ENCODE measurements at places on chromosomes 6 and 20.

DNA sequence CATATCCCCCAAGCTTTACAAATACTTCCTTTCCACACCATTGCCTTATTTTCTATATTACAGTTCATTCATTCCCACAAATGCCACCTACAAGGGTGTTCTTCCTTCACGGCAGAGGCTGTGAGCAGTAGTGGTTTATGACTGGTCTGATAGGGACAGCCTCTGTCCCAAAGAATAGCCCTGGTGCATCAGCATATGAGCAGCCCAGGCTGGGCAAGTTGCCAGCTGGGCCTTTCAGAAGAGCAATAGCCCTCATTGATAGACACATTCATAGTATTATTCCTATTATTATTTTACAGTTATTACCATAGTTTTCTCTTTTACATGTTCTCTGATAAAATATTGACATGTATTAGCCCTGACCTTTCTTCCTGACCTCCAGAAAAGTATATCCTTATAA lies 149.9 kb downstream of the MMS22L start:
- DNase-seq: peak; percentile 5

DNA sequence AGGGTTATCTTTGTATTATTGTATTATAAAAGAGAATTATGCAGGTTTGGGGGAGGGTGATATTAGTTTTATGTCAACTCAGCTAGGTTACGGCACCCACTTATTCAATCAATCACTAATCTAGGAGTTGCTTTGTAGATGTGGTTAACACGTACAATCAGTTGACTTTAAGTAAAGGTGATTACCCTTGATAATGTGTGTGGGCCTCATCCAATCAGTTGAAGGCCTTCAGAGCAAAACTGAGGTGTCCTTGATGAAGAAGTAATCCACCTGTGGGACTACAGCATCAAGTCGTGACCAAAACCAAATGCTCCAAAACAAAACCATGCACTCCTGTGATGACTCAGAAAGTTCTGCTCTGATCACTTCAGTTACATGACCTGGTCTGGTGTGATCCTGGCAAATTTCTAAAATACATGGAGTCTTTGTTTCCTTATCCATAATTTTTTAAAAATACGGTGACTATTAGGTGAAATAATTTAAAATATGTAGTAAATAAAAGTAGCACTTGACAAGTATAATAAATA lies 114.1 kb downstream of the IYD start:
- DNase-seq: no peak

- DNase-seq: peak; percentile 77
Measured at GRCh38 chr6:15735567-15736265, 72.9 kb upstream of the DTNBP1 start.

DNA sequence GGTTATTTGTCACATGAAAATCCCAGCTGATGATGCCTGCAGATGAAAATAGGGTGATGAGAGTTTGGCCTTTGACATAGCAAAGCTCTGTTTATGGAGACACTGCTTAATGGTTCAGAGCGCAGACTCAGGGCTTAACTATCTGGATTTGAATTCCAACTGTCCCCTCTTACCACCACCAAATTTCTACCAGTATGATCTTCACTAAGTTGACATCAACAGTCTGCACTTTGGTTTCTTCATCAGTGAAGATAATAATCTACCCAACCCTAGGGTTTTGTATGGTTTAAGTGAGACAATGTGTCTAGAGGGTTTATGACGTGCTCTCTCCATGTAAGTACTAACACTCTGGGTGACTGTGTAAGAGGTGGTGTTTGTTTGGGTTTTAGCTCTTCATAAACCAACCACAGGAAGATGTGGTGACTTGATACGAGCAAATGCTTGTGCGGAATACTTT lies 151.4 kb upstream of the TNFAIP3 start:
- DNase-seq: peak; percentile 67

GRCh38 chr6:144321839-144322591 lies 36.9 kb downstream of the UTRN start:
- peak; percentile 69 for DNase-seq

- DNase-seq: no peak
Measured at GRCh38 chr6:143323729-143324470, 126.6 kb downstream of the ADAT2 start.

GRCh38 chr6:147135211-147135681 lies 69.0 kb upstream of the STXBP5 start:
- peak; percentile 82 for DNase-seq

DNA sequence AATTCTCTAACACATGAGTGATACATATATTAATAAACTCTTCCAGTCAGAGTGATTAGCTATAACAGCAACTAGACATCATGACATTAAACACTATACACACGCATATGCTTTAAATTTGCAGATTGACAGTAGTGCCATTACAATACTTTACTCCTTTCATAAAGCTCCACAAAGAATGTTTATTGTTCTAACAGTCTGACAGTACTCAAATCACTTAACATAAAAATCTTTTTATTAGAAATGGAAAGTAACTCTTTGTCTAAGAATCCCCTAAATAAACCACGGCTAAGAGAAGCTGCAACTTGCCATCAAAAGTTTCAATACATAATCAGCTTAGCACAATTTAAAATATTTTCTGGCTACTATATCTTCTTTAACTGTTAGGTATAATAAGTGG lies 24.0 kb downstream of the SNX3 start:
- no peak for DNase-seq

GRCh38 chr6:139922236-139922635 lies 547.8 kb upstream of the CITED2 start:
- no peak for DNase-seq

DNA sequence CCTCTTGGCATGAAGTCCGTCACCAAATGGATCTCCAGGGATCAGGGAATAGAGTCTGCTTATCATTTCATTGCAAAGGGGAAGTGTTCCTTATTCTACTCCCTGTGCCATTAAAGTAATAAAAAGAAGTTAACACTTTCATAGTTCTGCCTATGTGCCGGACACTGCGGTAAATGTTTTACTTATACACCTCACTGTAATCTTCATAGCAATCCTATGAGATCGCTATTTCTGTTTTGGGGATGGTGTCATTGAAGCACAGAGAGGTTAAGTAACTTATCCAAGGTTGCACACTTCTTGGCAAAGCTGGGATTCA lies 177.7 kb downstream of the TSHZ2 start:
- no peak for DNase-seq

DNA sequence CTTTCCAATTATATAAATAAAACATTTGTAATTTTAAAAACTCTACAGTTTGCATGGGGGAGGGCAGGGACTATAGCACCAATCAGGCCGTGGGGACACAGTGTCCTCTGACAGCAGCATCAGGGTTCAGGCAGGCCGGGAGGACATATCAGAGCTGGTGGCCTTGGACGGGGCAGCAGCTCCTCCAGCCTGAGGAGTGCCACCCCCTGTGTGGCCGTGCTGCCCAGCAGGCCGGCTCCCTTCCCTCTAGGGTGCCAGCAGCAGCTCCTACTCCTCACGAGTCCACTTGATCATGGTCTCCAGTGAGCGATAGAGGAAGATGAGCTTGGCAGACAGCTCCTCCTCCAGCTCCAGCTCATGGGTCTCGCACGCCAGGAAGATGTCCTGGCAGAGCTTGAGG lies 144.0 kb upstream of the PHACTR3 start:
- DNase-seq: no peak

- DNase-seq: peak; percentile 56
Measured at GRCh38 chr6:12608016-12608860, 108.3 kb upstream of the PHACTR1 start.

DNA sequence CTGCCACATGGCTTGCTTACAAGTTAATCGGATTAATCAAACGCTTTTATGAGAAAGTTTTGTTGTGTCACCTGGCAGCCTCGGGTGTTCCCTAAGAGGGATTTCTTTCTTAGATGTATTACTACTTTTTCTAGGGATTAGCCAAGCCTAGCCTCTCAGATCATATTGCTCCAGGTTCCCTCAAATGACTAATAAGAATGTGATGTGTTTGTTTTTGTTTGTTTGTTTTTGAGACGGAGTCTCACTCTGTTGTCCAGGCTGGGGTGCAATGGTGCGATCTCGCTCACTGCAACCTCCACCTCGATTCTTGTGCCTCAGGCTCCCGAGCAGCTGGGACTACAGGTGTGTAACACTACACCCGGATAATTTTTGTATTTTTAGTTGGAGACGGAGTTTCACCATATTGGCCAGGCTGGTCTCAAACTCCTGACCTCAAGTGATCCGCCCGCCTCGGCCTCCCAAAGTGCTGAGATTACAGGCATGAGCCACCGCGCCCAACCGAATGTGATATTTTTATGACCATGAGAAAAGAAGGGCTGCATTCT lies 977 bp downstream of the HMGN4 start:
- DNase-seq: no peak

DNA sequence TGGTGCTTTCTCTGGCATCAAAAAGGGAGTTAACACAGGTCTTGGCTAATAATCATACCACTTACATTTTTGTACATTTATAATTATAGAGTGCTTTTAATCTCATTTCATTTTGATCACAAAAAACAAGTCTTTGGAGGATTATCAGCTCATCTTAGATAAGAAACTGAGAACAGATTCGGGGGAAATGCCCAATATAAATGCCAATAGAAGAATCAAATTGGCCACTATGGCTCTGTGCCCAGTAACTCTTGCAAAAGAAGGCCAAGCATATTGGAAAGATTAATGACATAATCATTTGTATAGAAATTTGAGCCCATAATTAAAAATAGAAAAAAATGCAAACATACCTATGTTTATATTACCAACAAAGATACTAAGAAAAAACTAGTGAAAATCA lies 42.5 kb downstream of the IPCEF1 start:
- DNase-seq: no peak

GRCh38 chr6:11722805-11723631 lies 55.6 kb downstream of the ADTRP start:
- no peak for DNase-seq

- no peak for DNase-seq
Measured at GRCh38 chr6:20129290-20130088, 82.8 kb downstream of the MBOAT1 start.

- no peak for DNase-seq
Measured at GRCh38 chr6:16355238-16355637, 116.9 kb downstream of the GMPR start.

DNA sequence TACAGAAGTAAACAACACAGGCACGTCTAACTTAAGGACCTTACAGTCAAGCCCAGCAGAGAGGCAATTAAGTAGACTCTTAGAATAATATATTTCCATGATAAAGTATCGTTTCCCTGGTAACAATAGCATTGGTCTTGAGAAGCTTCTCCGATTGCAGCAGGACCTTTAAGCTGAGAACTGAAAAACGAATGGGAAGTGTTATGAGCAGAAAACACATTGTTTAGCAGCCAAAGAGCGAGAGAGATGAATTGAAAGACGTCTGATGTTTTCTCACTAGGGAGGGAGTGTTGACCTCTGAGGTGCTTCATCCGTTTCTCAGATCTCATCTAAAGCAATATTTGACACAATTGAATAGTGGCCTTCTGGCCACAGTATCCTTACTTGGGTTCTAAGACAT lies 855 bp downstream of the BYSL start:
- no peak for DNase-seq

DNA sequence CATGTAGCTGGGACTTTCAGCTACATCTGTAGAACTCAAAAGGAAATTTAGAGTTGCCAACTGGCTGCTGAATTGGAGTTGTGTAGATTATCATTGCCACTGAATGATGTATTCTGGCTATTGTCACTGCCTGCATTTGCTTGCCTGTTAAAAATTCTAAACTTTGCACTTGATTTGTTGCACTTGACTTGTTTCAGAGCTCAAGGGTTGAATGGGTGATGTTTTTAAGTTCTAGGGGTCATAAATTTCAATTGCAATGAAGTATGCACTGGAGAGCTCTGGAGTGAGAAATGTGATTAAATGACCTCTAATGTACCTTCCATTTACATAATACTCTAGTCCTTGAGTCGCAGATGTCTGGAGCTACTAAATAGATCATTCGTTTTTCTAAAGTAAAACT lies 102.4 kb downstream of the TNFRSF21 start:
- no peak for DNase-seq

DNA sequence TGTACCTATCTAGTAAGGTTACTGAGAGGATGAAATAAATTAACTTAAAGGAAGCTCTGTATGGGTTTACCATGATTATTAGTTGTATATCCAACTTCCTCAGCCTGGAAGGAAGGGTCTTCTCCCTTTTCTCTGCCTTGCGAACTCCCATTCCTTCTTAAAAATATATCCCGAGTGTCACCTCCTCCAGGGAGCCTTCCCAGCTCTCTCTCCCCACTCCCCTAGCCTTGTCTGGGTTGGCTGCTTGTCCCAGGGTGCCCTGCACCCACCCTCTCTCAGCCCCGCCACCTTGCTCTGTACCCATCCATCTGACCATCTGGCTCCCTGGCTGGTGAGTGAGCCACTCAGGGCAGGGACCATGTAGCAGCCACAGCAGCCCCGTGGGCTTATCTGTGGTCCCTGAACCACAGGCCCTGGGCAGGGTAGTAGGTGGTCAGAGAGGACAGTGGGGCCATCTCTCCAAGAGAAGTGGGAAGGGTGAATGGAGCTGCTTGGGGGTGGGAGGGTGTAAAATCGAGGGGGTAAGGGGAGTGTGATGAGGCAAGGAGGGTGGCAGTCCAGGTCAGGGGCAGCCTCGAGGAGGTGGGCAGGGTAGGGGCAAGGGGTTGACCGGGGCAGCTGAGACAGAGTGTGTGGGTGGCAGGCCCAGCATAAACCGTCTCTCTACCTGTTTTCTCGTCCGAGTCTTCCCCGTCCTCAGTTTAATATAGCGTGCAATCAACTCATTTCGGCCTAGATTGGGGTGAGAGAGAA lies 12.8 kb downstream of the TEAD3 start:
- DNase-seq: no peak

GRCh38 chr6:31898383-31899011 lies 999 bp upstream of the EHMT2 start:
- peak; percentile 26 for DNase-seq

DNA sequence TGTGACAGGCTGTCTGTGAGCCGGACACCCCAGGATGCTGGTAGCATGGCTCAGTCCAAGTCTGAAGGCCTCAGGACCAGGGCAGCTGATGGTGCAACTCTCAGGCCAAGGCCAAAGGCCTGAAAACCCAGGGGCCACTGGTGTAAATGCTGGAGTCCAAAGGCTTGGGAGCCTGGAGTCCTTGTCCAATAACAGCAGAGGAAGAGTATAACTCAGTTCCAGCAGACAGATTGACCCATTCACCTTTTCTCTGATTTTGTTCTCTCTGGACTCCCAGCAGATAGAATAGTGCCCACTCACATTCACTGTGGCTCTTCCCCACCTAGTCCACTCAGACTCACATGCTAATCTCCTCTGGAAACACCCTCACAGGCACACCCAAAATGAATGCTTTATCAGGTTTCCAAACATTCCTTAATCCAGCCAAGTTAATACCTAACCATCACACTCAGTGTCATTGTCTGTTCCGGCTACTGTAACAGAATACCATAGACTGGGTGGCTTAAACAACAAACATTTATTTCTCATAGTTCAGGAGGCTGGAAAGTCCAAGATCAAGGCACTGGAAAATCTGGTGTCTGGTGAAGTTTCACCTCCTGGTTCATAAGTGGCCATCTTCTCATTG lies 5.0 kb upstream of the TRAF3IP2 start:
- DNase-seq: no peak

GRCh38 chr6:75334266-75335040 lies 49.9 kb upstream of the TMEM30A start:
- DNase-seq: peak; percentile 83

GRCh38 chr20:50743087-50743486 lies 11.7 kb downstream of the PARD6B start:
- no peak for DNase-seq

GRCh38 chr6:74404366-74404765 lies 708.4 kb downstream of the CD109 start:
- DNase-seq: peak; percentile 2

GRCh38 chr6:58198301-58198700 lies 880.9 kb downstream of the PRIM2 start:
- DNase-seq: peak; percentile 39

GRCh38 chr6:109327491-109327890 lies 54.8 kb downstream of the CD164 start:
- DNase-seq: no peak

Measured in fibroblast of skin of right biceps (primary cell).